ENCODE measurements at places on chromosomes 7 and 10.

DNA sequence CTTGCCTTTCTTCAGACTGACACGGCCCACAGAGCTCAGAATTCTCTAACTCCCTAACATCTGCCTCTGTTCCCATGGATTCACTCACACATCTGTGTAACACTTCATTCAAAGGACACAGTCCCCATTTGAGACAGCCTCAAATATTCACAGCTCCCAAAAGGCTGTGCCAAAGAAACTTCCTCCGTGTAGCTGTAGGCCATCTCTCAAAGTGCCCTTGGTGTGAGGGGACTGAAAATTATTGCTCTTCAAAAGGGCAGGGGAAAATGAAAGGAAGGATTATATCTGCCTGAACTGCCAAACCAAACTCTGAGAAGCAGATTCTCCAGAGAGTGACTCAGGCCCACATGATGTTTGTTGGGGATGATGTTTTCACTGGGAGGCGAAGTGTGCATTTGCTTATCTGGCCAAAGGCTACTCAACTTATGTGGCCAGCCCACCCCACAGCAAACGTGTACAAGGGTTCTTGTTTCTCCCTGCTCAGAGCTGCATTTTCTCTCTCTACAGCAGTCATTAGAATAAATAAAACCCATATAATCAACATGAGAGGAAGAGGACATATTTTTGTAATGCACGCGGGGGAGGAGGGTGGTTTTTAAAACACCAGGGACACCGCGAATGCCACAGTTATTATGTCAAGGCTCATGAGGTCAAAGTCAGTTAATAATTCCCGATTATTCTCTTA is 302.4 kb upstream of the NFE2L3 start:
- DNase-seq, result no peak

DNA sequence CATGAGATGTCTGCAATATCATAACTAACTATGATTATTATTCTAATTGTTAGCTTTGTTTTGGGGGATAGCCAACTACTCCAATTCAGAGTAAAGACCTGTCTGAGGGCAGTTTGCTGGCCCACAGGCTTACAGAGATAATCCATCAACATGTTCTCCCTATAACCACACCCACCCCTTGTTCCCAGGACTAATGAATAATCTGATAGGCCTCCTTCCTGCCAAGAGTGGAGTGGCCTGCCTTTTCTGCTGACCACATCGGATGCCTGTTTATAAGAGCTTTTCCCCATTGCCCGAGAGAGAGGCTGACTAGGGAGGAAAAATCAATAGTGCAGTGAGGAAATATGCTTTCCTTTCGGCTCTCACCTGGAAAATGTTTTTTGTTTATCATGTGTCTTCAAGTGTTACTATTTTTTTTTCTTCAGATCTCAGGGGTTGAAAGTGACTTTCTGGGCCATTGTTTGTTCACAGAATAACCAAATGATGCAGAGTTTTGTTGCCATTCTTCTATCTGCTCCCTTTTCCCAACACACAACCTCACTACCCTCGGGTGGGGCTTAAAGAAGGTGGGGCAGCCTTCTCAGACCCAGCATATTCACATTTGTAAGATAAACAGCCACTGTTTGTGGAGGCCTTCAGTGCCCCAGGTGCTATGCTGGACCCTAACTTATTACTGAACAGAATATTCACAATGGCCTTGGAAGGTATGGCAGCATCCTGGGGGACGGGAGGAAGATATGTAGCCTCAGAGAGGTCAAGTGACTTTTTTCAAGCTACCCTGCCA is 38.4 kb downstream of the PLPP4 start:
- DNase-seq, result no peak

- DNase-seq, result peak; percentile 17
Measured at GRCh38 chr7:139231513-139232376, 708 bp downstream of the UBN2 start.

- no peak for DNase-seq
Measured at GRCh38 chr7:104442481-104442880, 114.1 kb downstream of the LHFPL3 start.

DNA sequence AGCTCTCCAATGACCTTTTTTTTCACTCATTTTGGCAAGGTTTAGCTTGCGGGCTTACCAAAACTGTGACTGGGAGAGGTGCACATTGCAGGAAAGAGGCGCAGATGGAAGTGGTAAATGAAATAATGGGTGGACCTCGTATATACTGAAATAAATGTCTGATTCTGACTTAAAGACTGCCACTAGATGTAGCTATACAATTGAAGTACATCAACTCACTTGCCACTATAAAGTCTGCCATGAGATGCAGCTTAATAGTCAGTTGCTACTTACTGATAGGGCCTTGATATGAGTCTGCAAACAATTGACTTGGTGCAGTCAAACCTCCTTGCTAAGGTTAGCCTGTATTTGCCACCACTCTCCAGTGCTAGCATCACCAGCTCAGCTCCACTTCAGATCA is 525.9 kb upstream of the MBL2 start:
- DNase-seq, result no peak

DNA sequence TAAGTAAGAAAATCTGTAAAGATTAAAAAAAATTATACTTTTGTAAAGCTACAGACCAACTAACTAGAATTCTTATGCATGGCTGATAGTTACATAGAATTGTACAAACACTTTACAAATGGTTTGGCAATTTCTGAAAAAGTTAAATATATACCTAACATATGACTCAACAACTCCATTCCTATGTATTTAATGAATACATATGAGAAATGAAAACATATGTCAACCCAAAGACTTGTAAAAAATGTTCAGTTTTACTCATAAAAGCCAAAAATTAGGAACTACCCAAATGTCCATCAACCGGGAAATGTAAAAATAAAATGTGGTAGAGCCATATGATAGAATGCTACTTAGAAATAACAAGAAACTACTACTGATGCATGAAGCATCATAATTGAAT is 152.6 kb upstream of the NRG3 start:
- DNase-seq, result no peak

DNA sequence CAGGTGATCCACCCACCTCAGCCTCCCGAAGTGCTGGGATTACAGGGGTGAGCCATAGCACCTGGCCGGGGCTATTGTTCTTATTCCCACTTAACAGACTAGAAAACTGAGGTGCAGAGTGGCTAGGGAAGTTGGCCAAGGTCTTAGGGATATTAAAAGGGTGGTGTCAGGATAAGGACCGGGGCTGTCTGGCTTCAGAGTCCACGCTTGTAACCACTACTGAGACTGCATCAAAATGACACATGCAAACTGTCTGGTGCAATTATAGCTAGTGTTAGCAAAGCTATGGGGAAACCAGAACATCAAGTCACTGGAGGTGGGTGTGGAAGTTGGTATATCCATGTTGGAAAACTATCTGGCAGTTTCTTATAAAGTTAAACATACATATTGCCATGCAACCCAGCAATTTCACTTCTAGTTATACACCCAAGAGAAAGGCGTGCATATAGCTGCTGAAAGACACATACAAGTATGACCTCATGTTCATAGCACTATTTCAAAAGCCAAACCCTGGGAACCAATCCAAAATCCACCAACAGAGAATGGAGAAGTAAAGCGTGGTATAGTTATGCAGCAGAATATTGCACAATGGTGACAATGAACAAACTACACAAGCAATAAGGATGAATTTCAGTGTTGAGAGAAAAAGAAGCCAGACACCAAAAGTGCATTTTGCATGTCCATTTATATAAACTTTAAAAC is 33.9 kb upstream of the EEPD1 start:
- DNase-seq, result peak; percentile 22

DNA sequence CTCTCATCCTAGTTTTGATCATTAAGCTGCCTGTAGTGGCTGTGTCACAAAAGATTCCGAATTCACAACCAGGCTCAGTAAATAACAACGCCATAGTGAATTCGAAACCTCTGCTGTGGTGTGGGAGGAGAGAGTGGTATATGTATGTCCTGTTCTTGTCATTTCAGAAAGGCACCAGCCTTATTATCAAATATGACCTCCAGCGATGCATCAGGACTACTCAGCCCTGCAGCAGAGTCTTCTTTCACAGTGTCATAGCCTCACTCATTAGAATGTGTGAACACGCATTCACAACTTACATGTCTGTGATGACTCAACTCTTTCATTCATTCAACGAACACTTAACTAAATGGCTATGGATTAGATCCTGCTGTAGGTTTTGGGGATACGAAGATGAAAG is 15.3 kb downstream of the AOC1 start:
- no peak for DNase-seq

- no peak for DNase-seq
Measured at GRCh38 chr7:124996778-124997177, 67.2 kb upstream of the POT1 start.

GRCh38 chr10:113566888-113567287 is 14.0 kb downstream of the HABP2 start:
- DNase-seq, result no peak

GRCh38 chr10:26479766-26480492 is 41.8 kb downstream of the APBB1IP start:
- DNase-seq, result peak; percentile 71

GRCh38 chr7:84073186-84073875 is 121.3 kb downstream of the SEMA3A start:
- DNase-seq, result no peak

GRCh38 chr7:149245244-149245643 is 5.8 kb downstream of the ZNF212 start:
- DNase-seq, result no peak

DNA sequence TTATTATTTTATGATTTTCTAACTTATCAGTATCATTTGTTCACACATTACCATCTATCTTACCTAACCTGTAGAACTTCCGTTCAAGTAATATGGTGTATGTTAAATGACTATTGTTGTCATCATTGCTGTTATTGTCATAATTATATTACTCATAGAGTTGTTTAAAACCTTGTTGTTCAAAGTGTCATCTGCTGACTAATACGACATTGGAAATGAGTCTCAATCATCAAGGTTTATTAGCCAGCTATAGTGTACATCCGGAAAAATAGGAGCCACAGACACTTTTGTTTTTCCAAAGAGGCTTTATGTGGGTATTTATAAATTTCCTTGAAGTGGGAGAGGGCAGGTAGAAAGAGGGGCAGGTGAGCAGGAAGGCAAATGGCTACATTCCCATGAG is 386.9 kb upstream of the LRRTM3 start:
- DNase-seq, result no peak

- DNase-seq, result no peak
Measured at GRCh38 chr7:12056381-12056780, 154.7 kb upstream of the TMEM106B start.

DNA sequence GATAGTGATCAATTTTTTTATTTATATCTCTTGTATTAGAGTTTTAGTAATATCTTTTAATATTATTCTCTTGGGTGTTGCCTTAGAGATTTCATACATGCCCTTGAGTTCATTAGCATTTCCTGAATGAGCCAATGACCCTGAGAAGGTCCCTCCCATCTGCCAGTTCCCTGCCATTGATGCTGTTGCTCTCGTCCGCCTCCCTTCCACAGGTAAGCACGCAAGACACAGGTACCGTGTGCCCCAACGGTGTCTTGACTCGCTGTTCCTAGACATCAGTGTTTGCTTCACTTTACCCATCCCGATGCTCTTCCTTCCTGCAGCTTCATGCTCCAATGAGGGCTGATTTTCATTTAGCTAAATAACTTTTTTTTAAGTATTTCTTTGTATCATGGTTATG is 19.7 kb upstream of the PWWP2B start:
- DNase-seq, result no peak

GRCh38 chr7:20270371-20270770 is 53.2 kb upstream of the MACC1 start:
- no peak for DNase-seq

- no peak for DNase-seq
Measured at GRCh38 chr7:102203218-102203617, 83.5 kb upstream of the SH2B2 start.

DNA sequence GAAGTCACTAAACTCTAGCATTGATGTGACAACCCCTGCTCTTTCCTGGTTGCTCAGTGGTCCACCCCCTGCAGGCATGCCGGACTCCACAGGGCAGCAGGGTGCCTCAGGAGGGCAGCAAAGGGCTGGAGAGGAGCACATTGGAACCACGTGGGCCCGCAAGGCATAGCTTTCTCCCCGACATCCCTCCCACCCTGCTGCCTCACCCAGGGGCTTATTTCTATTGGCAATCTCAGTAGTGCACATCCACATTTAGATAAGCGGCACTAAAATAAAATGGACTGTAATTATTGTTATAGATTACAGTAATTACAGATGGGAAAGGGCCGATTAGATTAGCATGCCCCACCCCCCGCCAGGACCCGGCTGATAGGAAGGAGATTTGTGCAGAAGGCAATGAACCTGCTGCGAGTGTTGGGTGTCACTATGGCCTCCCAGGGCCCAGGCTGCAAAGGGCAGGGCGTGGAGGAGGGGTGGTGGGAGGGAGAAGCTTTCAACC is 580.1 kb downstream of the GRID1 start:
- no peak for DNase-seq

DNA sequence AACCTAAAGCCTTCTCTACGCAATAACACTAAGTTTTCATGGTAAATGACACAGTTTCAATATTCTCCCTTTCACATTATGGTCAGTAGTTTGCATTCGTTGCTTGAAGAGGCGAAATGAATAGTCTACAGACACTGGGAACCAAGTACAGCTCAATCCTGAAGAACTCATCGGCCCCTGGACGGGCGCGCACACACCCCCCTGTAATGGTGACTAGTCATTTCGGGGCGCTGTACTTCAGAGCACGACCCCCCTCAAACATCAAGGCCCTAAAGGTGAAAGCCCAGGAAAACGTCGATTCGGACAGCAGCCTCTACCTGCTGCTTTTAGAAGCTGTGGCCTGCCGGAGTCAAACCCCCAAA is 1.0 kb downstream of the NT5C2 start:
- DNase-seq, result no peak

GRCh38 chr10:98446151-98446660 is 529 bp downstream of the HPS1 start:
- DNase-seq, result peak; percentile 28

DNA sequence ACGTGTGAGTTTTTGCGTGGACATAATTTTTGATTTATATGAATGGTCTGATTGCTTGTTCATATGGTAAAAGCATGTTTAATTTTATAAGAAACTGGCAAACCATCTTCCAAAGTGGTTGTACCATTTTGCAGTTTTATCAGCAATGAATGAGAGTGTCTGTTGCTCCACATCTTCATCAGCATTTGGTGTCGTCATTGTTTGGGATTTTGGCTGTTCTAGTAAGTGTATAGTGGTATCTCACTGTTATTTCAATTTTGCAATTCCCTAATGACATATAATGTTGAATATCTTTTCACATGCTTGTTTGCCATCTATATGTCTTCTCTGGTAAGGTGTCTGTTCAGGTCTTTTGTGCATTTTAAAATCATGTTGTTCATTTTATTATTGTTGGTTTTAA is 13.2 kb upstream of the PLCE1 start:
- DNase-seq, result no peak

DNA sequence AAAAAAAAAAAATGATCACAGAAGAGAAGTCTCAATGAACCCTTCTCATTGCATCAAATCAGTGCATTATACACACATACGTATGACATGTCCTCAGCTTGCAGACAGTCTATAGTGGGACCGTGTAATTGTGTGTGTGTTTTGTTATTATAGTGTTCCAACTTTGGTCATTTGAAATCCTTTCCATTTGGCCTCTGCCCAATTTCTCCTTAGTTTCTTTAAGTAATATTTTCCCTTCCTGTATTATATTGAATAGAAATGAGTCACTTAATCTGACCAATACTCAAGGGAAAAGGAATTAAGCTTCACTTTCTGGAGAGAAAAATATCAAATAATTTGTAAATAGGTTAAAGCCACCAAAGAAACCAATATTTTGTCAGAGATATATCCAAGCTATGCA is 415.5 kb upstream of the SORCS1 start:
- DNase-seq, result no peak
